ENCODE measurements at places on chromosomes 2 and 18. TPM values are rescaled to one million over a fixed set of nuclear protein-coding genes. Genes with fewer than 3 reads are reported as not detected.

Gene SNORC
- total RNA-seq: 2.2 TPM

Gene UGT1A5
- not detected for total RNA-seq

Gene TTN
- not detected for total RNA-seq

Gene FOXD4L1
- not detected for total RNA-seq

Gene RBKS
- total RNA-seq: 0.49 TPM

- no peak for DNase-seq
These were observed 16.9 kb upstream of the VPS54 start for GRCh38 chr2:64036034-64036705.

DNA sequence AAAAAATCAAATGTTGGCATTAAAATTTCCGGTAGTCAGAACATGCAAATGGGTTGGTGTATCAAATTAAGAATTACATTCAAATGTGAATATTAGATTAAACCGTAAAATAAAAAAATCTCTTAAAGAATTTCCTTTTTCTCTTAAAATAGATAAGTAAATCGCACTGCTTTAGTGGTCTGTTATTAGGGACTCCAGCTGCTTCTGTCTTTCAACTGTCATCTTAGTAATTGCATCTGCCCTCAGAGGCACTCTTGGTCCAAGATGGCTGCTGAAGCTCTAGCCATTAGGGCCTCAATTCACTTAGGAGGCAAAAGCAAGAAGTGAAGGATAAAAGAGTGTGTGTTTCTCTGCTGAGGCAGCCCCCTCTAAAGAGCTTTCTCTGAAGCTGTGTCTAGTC lies 132.4 kb downstream of the MGAT5 start:
- no peak for DNase-seq

- DNase-seq: no peak
These were observed 122.8 kb downstream of the LYPD1 start for GRCh38 chr2:132547090-132547687.

DNA sequence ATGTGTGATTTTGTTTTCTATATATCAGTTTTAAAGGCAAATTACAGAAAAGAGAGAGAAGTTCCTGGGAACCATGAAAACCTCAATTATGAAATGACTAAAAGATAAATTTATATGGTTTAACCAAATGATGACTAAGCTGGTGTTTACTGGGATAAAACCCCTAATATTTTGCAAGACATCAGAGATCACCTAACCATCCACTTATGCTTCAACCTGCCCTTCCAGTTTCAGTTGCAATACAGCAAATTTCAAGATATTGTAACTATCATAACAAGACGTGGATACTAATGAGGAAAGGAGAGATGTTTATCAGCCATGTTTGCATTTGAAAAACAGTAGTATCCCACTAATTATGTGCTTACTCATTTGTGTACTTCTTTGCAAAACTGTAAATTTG lies 108.2 kb downstream of the GAREM1 start:
- no peak for DNase-seq
